ENCODE measurements at places on chromosomes 3 and 15.

GRCh38 chr3:17632401-17633100 is 109.9 kb downstream of the TBC1D5 start:
- DNase-seq, result no peak

DNA sequence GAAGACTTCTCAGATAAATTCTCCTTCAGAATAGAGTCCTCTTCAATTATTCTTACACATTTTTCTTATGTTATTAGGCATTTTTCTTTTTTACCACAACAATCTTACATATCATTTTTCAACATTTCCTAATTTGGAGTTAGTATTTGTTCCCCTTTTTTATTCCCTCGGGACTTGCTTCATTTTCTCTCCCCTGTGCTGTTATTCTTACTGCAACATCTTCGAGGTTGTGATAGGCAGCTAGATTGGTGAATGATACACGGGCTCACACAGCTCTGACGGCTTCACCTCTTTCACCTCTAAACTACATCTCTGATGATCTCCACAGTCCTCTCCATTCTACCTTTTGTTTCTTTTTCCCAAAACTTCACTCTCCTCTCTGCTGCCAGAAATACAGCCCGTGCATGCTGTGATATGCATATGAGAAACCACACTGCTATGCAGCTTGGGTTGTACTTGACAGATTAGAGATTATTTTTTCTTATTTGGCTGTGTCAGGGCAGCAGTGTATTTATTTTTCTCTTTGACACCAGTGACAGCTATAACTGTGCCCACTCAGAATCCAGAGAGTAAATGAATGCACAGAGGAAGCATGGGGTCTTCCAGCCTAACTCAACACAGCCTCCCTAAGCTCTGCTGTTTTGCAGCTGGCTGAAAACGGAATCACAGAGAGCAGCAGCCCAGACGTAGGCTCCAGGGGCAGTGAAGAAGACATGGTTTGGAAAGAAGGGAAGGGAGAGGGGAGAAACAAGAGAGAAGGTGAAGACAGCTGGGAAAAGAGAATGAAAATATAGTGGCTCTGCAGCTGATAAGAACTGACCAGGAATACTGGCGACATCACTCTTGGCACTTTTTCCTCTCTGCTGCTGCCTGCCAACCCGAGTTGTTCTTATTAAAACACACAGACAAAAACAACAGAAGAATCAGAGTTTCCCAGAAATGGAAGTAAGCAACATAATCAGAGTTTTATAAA is 61.8 kb downstream of the SLC9A9 start:
- no peak for DNase-seq

GRCh38 chr3:101163554-101163953 is 156.8 kb downstream of the IMPG2 start:
- no peak for DNase-seq

- no peak for DNase-seq
Observed at GRCh38 chr3:143536817-143537535, 311.3 kb downstream of the SLC9A9 start.

Data from hypothalamus (tissue), 51 donors.